ENCODE measurements at places on chromosomes 16 and 17.
A peak's percentile ranks its signal among the peaks of the same experiment; 100 is the strongest.

DNA sequence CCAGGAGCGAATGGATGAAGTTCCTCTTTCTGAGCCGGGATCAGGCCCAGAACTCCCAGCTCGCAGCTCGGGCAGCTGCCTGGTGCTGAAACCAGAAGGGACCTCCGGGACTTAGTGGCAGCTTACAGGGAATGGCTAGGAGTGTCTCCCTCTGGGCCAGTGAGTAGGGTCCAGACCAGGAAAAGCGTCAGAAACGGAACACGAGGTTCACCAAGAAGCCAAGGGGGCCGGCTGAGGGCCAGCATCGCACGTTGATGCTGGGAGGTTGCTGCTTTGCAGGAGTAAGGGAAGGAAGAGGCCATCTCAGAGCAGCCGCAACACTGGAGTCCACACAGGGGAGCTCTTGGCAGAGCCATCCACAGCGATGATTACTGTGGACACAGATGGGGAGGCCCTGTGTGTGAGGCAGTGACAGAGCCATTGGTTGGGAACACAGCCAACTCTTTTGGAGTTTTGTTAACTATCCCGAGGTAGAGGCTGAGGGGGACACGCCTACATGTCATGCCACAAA is 74.0 kb upstream of the CREBBP start:
- DNase-seq: no peak

DNA sequence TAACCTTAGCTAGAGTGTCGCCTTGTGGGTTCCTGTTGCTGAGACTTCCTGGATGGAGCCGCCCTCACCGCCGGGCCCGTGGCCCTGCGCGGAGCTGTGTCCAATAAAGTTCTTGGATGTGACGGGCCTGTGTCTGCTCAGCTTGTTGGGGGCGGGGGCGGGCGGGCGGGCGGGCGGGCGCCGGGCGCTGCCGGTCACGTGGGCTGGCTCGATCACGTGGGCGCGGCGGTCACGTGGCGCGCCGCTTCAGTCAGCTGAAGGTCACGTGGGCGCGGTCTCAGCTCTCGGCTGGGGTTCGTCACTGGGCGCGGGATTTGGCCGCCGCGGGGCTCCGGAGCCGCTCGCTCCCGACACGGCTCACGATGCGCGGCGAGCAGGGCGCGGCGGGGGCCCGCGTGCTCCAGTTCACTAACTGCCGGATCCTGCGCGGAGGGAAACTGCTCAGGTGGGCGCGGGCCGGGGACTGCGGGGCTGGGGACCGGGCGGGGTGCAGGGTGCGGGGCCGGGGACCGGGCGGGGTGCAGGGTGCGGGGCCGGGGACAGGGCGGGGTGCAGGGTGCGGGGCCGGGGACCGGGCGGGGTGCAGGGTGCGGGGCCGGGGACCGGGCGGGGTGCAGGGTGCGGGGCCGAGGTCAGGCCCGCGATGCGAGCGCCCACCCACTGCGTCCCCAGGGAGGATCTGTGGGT is at the start of gene AMDHD2:
Gene AMDHD2 (plus strand): TSS at position 275 of the 687 bp plus-strand sequence. CDS start 88 bp downstream, at position 363.
- peak; percentile 79 for DNase-seq

GRCh38 chr17:49843774-49844350 is 4.0 kb downstream of the TAC4 start:
- no peak for DNase-seq

GRCh38 chr16:58462997-58463941 is 36.7 kb upstream of the NDRG4 start:
- no peak for DNase-seq

DNA sequence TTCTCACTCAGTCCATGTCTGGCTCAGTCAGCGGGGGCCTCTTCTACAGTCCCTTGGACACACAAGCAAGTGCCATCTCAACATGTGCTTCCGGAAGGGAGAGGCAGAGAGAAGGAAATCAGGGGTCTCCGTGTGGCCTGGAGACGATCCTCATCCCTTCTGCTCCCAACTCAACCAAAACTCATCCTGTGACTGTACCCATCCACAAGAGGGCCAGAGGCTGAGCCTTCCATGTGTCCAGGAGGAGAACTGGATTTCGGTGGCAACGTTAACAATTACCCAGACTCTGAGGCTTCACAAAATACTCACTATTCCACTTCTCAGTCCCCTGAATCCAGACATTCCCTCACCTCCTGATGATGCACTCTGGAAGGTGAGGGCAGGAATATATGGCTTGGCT is 7.8 kb upstream of the ALOX12B start:
- no peak for DNase-seq

GRCh38 chr17:66724581-66725341 is 110.2 kb upstream of the CACNG5 start:
- DNase-seq: no peak

DNA sequence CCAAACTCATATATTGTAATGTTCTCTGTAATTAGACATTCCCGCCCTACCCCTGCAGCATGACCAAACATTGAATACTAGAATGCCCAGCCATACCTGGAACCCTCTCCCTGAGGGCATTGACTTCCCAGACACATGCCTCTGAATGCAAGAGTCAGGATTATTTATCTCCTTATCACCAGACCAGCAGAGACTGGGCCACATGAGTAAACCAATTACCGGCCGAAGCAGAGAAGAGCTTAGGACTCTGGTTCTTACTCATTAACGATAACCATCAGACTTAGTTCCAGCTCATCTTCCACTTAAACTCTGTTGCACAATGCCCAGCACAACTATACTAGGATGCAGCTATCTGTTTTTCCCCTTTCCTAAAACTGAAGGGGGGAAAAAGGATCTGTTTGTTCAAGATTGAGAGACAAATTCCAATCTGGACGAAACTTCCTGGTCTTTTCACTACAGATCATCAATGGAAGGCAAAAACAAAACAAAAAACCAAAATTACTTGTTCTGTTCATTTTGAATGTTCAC is 88.2 kb upstream of the CORO6 start:
- DNase-seq: no peak

DNA sequence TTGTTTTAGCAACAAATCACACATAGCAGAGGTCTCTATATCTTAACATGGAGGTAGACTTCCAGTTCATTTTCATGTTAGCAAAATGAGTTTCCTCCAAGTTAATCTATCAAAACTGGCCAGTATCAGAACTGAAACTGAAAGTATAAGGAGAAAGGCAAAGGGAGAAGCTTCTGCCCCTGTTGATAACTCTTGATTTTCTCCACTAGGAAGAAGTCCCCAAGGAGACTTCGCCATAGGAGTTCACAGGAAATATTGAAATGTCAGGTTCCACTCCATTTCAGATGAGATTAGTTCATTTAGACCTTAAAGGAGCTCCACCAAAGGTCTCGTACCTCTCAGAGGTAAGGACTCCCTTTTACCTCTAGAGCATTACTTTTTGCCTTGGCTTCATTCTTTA is 1.2 kb upstream of the OGFOD3 start:
- DNase-seq: no peak

GRCh38 chr17:15092261-15092660 is 172.9 kb downstream of the PMP22 start:
- DNase-seq: no peak
